ENCODE measurements at places on chromosomes 13 and 19. TPM values are rescaled to one million over a fixed set of nuclear protein-coding genes. Genes with fewer than 3 reads are reported as not detected.

The RGCC gene
- 24.1 TPM for total RNA-seq

The IFNL3 gene
- total RNA-seq, result not detected

DNA sequence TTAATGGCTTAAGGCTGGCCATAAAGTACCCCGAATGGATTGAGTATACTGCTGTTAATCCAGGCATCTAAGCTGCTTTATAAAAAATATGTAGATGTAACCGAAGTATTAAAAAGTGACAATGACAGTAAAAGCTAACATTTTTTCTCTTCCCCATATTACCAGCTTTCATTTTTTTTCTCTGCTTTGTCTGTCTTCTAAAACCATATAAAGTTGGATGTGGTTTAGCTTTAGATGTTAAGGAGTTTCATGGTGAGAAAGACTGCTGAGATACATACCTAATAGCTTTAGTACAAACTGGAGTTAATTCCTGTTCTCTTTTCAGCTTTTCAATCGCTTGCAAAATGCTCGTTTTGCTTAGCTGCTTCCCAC, 838 bp downstream of the AKAP11 start:
- peak; percentile 19 for DNase-seq

DNA sequence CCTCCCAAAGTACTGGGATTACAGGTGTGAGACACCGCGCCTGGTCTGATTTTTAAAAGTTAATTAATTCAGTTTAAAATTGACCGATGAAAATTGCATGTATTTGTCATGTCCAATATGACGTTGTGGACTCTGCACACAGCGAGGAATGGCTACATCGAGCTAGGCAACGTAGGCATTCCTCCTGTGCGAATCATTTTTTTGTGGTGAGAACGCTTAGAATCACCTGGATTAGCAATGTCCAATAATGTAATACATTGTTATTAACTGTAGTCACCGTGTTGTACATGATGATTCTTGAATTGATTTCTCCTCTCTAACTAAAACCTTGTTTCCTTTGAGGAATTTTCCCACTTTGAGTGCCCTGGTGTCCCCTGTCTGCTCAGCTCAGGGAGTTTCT, 3.4 kb downstream of the LAIR2 start:
- DNase-seq, result no peak

DNA sequence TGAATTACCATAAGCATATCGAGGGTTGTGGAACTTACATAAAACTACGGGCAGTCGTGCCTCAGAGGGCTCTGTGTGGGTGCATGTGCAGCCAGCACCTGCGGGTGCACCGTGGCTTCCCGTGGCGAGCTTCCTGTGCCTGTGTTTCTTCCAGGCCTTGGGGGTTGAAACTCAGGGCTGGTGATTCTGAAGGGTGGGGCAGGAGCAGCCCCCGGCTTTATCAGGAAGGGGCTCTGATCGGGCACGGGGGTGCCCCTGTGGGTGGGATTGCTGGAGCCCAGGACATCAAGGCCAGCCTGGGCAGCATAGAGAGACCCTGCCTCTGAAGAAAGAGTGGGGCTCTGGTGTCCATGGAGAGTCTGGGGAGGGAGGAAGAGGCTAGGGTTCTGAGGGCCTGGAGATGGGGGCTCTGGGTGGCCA, 11.1 kb downstream of the ATP4B start:
- no peak for DNase-seq

DNA sequence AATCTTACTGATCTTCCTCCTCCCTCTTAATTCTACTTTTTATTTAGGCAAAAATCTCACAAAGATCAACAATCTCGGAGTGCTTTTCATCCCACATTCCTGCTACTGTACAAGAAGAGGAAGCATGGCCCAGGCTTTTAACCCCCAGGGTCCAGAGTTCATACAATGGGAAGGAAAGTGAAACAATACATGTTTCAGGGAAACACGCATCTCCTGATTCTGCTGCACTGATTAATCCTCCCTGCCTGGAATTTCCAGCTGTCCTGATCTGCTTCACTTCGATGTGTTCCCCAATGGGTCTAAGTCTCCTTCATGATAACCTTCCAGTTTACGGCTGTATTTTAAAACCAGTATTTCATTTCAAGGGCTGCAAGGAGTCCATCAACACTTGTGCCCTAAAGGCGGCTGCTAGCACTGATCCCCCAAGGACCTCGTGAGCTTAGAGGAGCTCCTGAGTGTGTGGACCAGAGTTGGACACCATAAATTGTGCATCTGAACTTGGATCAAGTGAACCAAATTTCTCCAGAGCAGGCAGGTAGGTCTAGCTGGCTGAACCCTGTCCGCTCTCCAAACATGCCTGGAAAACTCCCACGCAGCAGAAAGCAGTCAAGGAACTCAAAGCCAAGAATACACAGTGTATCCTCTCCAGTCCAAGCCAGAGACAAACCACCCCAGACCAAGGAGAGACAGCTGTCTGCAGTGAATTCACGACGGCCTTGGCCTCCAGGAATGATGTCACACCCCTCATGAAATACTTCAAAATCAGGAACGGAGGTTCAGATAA, 44.3 kb downstream of the COL4A1 start:
- peak; percentile 86 for DNase-seq
